ENCODE measurements at places on chromosomes 5 and 9.

- DNase-seq: no peak
Observed at GRCh38 chr9:127812936-127813675, 10.4 kb downstream of the FPGS start.

DNA sequence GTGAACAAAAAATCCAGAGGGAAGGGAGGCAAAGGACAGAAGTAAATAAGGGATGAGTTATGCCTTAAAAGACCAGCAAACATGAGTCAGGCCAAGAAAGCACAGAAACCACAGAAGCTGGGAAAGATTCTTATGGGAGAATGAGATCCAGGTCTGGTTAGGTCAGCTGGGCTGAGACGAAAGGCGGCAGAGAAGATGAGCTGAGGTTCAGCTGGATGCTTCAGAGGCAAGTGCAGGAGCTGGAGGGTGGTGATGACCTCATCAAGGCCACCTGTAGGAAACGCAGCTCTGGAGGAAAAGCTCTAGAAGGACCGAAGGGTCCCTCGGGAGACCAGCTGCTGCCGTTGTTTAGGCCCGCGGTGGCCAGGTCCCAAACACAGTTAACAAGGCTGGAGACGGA lies 152.0 kb downstream of the MYO10 start:
- DNase-seq: no peak

GRCh38 chr5:93076096-93076495 lies 504.9 kb downstream of the NR2F1-AS1 start:
- DNase-seq: no peak

DNA sequence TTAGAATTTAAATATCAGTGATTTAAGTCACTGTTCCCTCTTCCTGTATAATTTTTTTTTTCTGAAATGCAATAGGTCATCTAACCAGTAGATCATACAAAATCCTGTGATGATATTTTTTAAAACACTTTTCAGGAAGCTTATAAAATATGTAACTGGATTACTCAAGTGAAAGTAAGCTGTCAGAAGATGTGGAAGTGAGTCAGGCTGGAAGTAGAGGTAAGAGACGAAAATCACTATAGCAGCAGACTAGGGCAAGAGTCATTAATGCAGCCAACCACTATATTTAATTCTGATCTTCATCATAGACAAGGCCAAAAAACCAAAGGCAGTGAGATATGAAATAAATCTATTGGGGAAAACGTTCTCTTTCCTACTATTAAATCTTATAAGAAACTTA lies 65.7 kb upstream of the C6 start:
- no peak for DNase-seq

DNA sequence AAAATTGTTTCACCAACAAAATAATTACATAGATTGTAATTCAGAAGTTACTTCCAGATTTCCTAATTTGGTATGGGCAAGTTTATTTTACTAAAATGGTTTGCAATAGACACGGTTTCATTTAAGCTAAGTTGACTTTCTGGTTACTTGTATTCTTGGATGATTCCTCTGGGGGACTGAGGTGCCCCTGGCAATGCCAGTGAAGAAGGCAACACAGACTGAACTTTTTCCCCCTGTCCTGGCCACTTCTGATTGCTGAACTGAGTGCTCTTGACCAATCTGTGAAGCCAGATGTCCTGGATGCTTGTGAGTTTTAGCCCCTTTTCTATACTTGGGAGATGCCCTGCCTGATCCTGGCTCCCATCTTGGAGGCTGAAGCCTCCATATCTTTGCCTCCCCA lies 66.3 kb upstream of the FANCC start:
- DNase-seq: no peak

DNA sequence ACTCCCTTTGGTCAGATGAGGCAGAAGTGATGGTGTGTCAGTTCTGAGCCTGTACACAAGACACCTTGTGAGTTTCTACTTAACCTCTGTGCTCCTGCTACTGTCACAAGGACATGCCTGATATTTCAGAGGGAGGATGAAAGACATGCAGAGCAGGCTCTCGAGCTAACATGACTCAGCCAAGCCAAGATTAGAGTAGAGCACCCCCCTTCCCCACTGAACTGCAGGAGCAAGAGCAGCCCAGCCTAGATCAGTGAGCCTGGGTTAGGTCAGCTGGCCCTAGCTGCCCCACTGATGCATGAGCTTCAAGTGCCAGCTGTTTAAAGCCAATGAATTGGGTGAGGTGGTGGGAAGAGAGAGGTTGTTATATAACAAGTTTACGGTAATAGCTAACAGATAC lies 36.7 kb downstream of the BRINP1 start:
- no peak for DNase-seq

- no peak for DNase-seq
Observed at GRCh38 chr5:61289241-61289640, 42.8 kb upstream of the ZSWIM6 start.

- DNase-seq: no peak
Observed at GRCh38 chr5:128536254-128537220, 1.5 kb downstream of the FBN2 start.

GRCh38 chr5:179326122-179326927 lies 18.9 kb downstream of the ADAMTS2 start:
- DNase-seq: no peak
